ENCODE measurements at places on chromosomes 11 and 22.

DNA sequence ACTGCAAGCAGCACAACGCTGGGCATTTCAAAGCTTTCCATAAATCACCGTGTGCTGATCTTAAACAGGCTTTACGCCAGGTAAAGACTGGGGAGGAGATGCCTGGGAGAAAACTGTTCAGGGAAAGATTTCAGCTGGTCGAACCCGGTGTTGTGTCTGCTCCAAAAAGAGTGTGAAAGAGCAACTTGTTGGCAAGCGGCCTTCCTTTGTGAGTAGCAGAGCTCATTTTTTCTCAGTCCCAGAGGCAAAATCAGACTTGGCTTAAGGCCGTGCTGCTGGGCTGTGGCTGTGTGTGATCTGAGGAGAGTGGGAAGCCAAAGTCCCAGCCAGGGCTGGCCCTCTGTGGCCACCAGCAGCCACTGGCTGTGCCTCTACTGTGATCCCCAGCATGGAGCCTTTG lies 75.7 kb upstream of the E2F8 start:
- no peak for DNase-seq

DNA sequence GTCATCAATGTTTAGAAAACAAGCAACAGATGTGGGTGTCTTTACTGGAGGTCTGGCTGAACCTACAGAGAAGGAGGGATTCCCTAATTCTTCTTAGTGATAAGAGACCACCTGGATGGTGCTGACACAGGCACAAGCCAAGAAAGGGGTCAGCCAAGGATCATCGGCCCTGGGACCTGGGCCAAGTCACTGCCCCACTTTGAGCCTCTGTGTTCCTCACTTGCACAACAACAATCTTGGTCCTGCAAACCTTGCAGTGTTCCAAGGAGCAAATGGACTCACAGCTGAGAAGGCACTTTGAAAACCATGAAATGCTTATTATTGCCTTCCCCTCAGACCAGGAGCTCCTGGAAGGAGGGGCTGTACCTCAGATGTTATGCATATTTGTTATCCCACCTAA lies 7.0 kb upstream of the KCNE3 start:
- DNase-seq, result no peak

GRCh38 chr11:7982582-7983119 lies 4.5 kb upstream of the EIF3F start:
- no peak for DNase-seq

DNA sequence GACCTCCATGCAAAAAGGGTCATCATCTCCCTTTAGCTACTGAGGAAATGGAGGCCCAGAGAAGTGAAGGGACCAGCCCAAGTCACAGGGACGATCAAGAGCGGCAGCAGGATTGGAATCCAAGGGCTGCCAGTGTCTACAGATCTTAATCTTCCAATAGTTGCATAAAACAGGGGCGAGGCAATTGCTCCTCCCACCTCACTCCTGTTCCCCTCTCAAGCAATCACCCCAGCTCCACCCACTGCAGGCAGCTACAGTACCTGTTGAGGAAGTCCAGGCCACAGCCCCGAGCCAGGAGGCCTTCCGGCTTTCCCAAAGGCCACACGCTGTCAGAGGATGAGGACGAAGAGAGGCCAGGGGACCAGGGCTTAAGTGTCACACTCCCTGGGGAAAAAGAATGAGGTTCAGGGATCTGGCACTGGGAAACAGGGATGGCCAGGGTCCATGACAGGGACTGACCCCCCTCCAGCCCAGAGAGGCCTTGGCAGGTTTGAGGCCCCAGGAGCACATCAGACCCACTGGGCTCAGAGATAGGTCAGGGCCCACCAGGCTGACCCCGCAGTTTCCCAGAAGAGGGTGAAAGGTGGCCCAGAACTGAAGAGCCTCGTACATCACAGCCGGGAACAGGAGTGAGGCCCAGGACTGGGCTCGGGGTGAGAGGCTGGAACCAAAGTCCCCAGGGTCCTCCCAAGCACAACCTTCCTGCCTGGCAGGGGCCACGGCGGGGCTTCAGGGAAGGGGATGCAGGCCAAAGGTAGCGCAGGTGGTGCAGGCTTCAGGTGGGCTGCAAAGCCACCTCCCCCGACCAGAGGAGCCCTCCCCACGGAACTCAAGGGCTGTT lies 16.4 kb upstream of the MFNG start:
- DNase-seq, result no peak

All from activated T-cell treated with anti-CD3 and anti-CD28 coated beads for 4 hours (primary cell).